Right cardiac atrium (tissue), 5 donors: ENCODE measurements at places on chromosomes 6 and 20.
A peak's percentile ranks its signal among the peaks of the same experiment; 100 is the strongest.

DNA sequence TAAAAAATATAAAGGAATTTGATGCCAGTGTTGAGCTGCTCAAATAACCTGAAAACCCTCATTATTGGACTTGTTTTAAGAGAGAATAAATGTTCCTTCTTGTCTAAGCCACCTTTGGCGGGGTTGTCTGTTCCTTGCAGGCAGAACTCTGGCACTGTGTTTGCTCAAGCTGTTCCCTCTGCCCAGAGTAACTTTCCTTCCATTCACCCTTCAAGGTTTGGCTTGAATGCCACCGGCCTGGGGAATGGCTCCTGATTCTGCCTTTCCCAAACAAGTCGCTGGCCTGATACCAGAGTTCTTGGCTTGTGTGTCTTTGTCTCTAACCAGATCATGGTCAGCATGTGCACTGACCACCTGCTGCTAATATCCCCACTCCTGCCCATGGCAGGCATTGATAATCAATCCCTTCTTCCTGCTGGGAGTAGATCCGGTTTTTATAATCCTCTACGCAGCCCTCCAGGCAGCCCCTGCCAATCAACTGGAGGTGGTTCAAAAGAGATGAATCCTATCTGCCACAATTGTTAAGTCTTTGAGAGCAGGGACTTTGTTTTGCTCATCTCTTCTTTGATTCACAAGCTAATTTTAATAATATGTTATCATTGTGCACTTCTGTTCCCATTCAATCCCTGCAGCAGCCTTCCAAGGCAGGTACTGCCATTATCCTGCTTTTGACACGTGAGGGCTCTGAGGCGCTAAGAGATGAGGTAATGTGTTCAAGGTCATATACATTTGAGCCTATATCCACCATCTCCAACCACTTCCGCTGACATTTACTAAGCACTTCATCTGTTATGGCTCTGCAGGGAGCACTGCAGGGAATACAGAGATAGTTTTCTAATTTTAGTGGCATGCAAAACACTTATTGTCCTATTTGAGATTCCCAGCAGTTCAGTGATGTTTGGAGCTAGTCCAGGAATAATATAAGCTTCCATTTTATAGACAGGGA is 3.1 kb upstream of the CCM2L start:
- DNase-seq = no peak

GRCh38 chr6:137282254-137282653 is 63.1 kb upstream of the IFNGR1 start:
- no peak for DNase-seq

- DNase-seq = no peak
Measured at GRCh38 chr6:17161076-17161475, 59.2 kb downstream of the STMND1 start.

- no peak for DNase-seq
Measured at GRCh38 chr20:37610203-37610798, 82.6 kb upstream of the BLCAP start.

DNA sequence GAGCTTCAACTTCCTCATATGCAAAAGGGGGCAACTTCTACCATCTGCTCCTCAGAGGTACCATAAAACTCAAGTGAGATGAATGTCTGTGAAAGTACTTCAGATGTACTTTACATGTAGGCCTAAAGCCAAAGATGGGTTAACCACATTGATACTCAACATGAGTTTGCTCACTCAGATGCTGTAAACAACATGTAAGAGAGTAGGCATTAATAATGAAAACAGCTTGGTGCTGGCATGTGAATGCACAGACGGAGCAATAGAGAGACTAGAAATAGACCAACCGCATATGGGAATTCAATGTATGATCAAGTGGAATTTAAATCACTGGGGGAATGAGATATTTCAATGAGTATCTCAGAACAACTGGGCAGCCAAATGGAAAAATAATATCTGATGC is 143.8 kb upstream of the CDYL start:
- no peak for DNase-seq

GRCh38 chr6:14638906-14639761 is 521.6 kb downstream of the CD83 start:
- DNase-seq = peak; percentile 82

DNA sequence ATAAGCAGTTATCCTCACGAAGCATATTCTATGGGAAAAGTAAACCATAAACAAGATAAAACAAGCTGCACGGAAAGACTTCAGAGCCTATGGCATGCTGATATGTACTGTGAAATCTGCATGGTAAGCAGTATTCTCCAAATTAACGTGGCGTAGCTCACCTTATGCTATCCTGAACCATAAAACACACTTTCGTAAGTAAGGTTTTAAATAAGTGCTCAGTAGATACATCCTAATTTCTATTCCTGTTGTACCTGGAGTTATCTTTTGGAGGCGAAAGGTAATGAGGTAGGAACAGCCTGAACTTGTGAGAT is 208.7 kb downstream of the GMDS start:
- no peak for DNase-seq

GRCh38 chr6:159233365-159234101 is 64.3 kb downstream of the FNDC1 start:
- DNase-seq = no peak

GRCh38 chr6:4405621-4406212 is 270.3 kb upstream of the ECI2 start:
- no peak for DNase-seq
